ENCODE measurements at places on chromosomes 7 and 10.
A peak's percentile ranks its signal among the peaks of the same experiment; 100 is the strongest.

DNA sequence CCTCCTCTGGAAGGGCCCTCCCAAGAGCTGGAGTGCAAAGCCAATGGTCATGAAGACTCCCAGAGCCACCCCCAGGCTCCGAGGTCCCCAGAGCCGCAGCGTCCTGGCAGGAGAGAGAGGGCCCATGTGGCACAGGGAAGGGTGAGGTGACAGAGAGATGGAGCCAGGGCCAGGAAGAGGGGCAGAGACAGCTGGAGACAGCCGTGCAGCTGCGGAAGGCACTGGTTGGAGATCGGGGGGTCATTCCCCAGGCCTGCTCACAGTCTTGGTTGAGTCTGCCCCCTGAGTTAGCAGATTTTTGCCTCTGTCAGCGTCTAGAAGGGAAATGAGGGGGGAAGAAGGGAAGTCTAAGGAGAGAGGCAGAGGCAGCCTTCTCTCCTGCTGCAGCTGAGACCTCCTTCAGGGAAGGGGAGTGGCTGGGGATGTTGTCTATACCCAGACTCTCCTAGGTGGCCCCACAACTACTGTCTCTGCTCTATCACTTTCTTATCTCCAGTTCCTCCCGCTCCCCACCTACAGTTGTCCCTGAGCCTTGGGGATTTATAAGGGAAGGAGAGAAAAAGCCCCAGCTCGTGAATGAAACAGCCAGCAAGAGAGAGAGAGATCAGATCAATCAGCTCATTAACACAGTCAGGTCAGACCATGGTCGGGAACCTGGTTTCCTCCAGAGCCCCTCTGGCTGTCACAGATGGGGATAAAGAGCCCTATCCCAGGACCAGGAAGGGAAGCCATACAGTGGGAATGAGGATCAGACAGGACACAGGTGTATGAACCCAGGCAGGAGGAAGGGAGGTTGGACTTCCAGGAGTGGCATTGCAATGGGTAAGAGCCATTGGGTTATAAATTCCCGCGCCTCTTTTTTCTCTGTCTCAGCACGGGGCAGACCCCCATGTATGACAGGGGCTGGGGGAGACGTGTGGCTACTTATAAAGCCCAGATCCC lies 1.2 kb downstream of the GAL3ST4 start:
- DNase-seq, result no peak

DNA sequence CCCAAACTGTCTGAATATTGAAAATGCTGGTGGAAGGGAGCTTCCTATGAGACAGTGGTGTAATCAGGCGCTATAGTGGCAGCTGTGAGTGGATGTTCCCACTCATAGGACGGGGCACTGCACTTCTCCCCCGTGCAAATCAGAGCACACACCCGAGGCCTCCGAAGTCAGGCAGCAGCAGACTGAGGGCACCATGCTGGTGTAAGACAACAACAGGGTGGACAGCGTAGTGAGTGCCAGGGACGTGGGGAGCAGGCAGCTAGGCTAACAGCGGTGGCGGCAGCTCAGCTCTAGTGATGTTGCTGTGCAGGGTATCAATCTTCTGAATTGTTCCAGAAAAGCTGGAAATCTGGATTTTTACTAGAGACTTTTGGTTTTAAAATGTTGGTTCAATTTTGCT lies 19.2 kb downstream of the C10orf53 start:
- DNase-seq, result no peak

DNA sequence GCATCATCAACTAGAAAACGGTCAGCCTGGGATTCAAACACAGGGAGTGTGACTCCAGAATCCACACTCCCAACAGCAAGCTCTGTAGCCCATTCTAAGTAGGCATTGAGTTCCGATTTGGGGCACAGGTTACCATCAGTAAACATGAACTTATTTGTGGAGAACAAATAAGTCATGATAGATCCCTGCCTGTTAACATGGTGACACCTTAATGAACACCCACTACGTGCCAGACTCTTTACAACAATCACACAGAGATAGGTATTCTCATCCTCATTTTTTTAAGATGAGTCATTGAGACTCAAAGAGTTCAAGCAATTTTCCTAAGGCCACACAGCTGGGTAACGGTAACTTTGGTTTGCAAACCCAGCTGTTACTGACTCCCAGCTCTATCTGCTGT lies 91.5 kb downstream of the LYZL2 start:
- no peak for DNase-seq

DNA sequence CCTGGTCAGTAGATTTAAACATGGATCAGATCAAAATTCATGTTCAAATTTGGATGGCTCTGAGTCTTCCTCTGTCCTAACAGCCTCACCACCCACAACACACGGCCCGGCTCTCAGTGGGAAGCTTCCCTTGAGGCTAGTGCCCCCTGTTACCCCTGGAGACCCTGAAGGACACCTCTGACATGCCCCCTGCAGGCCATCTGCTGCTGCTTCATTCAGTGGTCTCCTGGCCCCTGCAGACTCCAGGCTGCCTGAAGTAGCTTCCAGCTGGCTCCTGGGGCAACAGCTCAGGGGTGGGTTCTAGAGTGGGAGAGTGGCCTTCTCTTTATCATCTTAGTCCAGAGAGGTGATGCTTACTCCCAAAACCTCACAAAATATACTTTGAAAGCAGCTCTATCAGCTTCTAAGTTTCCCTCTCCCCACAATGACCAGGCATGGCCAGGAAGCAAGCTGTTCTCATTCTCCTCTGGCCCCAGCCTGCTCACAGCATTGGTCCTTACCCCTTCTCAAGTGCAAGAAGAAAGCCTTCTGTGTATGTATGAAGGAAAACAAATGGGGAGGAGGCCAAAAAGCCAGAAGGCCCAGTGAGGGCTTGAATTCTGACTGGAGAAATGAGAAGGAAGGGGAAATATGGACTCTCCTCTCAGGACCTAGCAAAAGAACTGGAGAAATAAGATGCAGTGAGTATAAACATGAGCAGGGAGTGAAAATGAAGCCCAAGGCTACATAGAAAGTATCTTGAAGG lies 189.6 kb upstream of the INHBA start:
- no peak for DNase-seq

DNA sequence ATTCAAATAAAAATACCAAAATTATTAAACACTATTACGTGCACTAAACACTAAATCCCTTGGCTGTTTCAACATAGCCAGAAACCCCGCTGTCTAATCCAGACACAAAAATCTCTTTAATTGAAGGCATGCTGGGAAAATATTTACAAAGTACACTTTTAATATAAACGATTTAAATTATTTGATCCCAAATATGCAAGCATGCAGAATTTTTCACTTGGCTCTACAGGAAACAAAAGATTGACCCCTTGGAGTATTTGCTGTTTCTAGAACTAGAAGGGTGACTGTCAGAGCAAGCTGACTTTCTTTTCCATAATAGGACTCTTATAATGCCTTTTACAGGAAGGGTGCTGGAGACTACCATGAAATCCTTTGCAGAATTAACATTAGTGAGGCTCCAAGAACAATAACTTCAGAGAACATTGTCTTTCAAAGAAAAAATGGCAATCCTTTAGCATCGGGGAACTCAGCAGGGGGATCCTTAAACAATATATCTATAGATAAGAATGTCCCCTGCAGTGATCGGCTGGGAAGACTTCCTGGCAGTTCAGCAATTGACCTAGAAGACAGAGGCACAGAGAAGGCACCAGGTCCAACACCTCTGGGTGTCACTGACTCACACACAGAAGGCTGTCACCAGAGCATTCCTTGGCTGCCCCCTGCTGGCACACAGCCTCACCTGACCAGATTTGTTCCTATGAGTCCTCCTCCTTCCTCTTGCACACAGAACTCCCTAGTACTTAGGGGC lies 55.8 kb upstream of the MRLN start:
- DNase-seq, result peak; percentile 9

DNA sequence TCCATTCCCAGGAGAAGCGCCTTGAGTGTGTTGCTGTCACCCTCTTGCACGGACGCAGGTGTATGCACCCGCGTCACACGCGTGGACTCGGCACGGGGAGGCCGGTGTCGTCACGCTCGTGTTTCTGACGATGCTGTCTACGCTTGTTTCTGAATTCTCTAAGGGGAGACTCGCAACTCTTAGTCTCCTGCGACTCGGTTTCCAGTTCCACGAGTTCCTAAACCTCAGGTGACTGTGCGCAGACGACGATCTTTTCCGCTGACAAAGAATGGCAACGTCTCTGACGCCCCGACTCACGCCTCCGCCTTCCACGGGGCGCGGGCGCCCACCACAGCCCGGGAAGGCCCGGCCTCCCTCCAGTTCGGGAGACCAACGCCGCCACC lies 579 bp downstream of the IDI1 start:
- no peak for DNase-seq

GRCh38 chr10:28633750-28634149 lies 43.6 kb upstream of the BAMBI start:
- no peak for DNase-seq
